ENCODE measurements at places on chromosomes 11 and 22.
A peak's percentile ranks its signal among the peaks of the same experiment; 100 is the strongest.

- no peak for DNase-seq
Measured at GRCh38 chr22:44884968-44885805, 124.6 kb downstream of the PHF21B start.

GRCh38 chr22:25722626-25723025, 19.4 kb upstream of the MYO18B start:
- DNase-seq, result no peak

DNA sequence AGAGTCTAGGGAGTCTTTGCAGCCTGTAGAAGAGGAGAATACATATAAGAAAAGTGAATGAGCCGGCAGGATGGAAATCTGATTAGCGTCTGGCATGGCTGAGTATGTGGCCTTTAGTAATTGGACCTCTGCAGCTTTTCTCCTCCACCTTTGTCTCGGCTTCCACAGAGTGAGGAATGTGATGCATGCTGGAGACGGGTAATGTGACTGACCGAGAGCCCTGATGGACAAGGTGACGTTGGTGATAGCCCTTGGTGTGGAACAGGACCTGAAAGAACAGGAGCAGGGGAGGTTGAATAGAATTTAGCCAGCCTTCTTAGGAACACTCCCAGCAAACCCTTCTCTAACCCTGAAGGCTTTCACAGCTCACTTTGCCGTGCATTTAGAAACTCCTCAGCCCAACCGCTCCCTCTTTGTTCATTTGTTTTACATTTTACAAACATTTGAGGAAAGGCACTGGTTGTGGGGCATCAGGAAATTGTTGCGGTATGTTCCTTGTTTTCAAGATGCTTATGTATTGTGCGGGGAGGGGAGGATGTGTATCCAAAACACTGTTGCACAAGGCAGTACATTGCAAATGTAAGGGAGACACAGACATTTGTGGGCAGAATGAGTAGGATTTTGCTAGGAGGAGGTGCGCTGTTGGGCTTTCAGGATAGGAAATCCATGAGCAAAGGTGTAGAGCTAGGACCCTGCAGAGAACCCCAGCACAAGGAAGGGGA, 6.9 kb downstream of the GTPBP1 start:
- DNase-seq, result no peak

GRCh38 chr11:17544181-17544622, at the start of gene USH1C:
Gene USH1C (minus strand): TSS chr11:17544416. CDS start chr11:17544307, 109 bp downstream.
- peak; percentile 11 for DNase-seq

DNA sequence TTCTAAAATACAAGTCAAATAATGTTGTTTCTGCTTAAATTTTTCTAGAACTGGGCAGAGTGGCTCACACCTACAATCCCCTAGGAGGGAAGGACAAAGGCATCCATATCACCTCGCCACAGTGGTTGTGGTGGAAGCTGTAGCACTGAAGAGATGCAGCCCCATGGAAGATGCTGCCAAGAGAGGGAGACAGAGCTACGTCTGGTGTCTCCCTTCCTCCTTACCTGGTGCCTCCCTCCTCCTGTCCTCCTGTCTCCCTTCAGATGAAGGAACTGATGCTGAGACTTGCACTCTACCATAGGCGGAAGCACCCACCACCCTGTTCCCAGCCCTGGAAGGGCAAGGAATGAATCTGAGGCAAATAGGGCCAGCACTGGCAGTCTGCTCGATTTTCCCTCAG, 22.3 kb downstream of the MMP27 start:
- no peak for DNase-seq

GRCh38 chr11:100581318-100581717, 105.8 kb upstream of the ARHGAP42 start:
- DNase-seq, result no peak

DNA sequence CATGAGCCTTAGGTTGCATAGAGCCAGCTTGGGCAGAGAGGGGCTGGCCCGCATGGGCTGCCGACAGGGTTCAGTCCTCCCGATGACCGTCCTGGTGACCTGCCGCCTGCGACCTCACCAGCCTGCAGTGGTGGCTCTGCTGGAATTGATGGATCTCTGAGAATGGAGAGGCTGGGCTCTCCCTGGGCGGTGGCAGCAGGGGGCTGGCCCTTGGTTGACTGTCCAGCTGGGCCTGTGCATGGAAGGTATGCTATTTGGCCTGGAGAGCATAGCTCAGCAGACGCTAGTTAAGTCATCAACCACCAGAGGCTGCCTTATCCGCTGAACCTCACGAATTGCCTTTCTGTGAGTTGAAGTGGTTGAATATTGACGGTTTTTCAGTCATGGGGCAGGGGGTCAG, 19.7 kb downstream of the GRAMD4 start:
- DNase-seq, result no peak

DNA sequence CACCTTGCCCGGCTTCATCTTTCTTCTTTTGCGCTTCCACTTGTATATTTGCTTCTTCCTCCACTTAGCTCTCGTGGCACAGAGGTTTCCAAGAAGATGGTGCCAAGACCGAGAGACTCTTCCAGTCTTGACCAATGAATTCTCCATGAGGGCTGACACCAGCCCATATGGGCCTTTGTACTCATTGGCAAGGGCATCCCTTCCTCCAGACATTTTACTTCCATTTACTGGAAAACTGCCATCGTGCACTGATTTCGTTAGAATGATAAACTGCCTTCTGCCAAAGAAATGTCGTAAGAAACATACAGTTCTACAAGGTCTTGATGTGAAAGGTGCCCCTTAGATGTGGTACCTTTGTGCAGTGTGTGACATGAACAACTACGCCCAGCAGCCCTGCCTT, 4.7 kb upstream of the MIEF1 start:
- DNase-seq, result no peak

- DNase-seq, result no peak
Measured at GRCh38 chr11:8354622-8355415, 91.1 kb upstream of the LMO1 start.

GRCh38 chr11:36407356-36407755, 102.7 kb downstream of the TRAF6 start:
- DNase-seq, result no peak

All from activated CD4-positive, alpha-beta T cell treated with anti-CD3 and anti-CD28 coated beads, Interleukin-2, amount 50 U/mL, for 24 hours (primary cell).